Activated naive CD4-positive, alpha-beta T cell treated with anti-CD3 and anti-CD28 coated beads, Interleukin-2, amount 50 U/mL, for 72 hours (primary cell): ENCODE measurements at places on chromosomes 7 and 10. TPM values are rescaled to one million over a fixed set of nuclear protein-coding genes. Genes with fewer than 3 reads are reported as not detected.

GRCh38 chr10:58237014-58237834 lies 30.5 kb downstream of the IPMK start:
- DNase-seq: no peak

DNA sequence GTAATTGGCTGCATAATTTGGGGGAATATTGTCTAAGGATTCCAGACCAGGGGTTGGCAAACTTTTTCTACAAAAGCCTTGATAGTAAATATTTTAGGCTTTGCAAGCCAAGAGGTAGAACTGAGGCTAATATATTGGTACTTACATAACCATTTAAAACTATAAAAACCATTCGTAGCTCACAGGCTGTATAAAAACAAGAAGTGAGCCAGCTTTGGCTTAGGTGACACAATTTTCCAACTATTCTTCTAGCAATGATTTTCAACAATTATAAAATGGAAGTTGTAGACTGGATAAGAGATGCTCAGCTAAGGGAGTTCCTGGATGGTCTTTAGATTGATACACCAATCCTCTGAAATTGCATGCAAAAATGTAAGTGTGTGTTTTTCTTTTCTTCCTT lies 1.4 kb downstream of the GPR141 start:
- no peak for DNase-seq

- DNase-seq: no peak
Measured at GRCh38 chr10:133405844-133406527, 12.0 kb downstream of the MTG1 start.

GRCh38 chr10:131844529-131845084 lies 56.2 kb upstream of the PPP2R2D start:
- no peak for DNase-seq

DNA sequence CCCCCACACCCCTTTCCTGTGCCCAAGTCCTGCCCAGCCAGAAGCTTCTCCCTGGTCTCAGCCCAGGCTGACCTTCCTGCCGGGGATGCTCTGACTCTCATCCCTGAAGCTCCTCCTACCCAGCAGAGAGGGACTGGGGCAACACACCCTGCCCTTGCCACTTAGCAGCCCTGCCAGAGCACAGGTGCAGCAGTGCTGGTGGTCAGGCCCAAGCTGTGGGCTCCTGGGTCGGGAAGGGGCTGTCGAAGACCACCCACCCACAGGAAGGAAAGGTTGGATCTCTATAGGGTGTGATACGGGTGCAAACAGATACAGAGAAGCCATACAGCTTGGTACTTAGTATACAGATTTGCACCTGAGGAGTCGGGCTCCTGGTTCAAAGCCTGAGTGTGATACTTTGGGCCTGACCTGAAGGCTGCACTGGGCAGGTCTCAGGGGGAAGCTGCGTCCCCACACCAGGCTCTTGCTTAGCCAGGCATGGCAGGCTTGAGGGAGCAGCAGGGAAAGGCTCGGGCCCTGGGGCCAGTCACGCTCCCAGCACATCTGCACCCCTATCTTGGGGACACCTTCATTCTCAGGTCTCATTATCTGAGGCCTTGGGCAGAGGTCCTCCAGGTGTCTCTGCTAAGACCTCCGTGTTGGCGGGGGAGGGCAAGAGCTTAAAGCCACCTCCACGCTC lies 47.3 kb downstream of the TCERG1L start:
- DNase-seq: no peak

GRCh38 chr10:22669163-22669711 lies 45.1 kb downstream of the PIP4K2A start:
- no peak for DNase-seq

GRCh38 chr7:98202367-98203195 lies 8.7 kb upstream of the BHLHA15 start:
- peak; percentile 66 for DNase-seq

DNA sequence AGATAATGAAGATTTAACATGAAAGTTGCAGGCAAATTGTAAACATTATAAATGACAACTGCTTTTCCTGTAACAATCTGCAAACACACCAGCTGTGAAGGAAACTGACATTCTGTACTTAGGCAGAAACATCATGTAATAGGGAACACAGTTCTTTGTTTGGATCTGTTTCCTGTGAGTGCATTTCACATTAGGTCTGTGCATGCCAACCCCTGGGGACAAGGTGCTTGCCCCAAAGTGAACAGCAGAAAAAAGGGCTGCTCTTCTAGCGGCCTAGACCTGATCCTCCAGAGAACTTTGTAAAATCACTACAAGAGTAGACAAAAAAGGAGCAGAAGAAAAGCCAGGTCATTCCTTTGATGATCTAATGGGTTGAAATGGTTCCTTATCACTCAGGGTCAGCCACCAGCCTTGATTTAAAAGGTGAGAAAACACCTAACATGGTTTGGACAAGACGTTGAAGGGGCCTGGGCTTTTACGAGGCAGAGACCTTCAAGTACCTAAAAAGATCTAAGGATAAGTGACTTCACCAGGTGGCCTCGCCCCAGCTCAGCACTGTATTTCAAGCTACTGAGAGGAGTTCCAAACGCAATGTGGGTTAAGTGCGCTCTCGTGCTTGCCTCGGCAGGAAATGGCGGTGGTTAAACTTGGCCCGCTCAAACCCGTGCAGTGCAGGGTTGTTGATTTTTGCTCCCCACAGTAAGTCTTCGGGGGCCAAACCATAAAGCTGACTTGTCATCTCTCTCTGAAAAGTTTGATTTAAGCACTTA lies 249.7 kb downstream of the CREB5 start:
- DNase-seq: no peak

- DNase-seq: no peak
Measured at GRCh38 chr10:124252097-124252715, 158.8 kb upstream of the CHST15 start.

- DNase-seq: no peak
Measured at GRCh38 chr10:104957178-104957841, 316.2 kb downstream of the SORCS3 start.

ACSL5 gene
- 29.4 TPM for total RNA-seq

DNA sequence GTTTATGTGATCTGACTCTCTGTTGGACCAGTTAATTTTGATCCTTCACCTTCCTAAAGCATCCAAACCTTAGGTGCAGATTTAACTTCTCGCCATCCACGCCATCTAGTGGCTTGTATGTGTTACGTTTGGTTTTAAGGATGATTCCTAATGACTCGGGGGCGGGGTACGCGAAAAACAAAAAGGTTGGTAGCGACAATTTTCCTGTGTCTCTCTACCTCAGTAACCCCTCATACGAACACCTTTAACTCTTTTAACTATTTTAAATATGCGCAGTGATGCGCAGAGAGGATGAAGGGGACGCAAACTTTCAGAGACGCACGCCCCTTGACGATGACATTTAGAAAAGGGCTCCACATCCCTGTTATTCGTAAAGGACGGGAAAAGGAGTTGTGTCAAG lies 714 bp upstream of the KCND2 start:
- DNase-seq: no peak

DNA sequence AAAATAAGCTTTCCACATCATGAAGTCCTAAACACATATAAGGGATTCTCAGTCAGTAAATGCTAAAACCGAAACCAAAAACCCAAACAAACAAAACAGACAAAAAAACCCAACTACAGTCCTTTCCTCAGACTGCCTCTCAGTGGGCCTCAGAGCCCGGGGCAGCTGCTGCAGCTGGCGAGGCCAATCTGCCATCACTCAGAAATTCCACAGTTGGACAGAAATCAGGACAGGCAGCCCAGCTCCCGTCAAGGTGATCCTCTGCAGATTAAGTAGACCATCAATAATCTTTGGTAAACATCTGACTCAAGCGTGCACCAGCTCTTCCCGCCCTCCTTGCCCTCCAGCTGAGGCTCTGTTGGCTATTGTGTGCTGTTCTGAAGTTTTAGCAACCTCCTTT lies 142.2 kb downstream of the ATXN7L1 start:
- no peak for DNase-seq

CAMK2B gene
- 2.1 TPM for total RNA-seq

SPDYE6 gene
- not detected for total RNA-seq

OR2A5 gene
- not detected for total RNA-seq

TYW1 gene
- total RNA-seq: 16.1 TPM
